Nephron progenitor cell (in vitro differentiated cells): ENCODE measurements at places on chromosomes 1 and 21.

GRCh38 chr1:53948291-53948690 lies 2.1 kb downstream of the LRRC42 start:
- DNase-seq, result no peak

- DNase-seq, result no peak
Observed at GRCh38 chr1:43853161-43853921, 80.3 kb upstream of the ARTN start.

DNA sequence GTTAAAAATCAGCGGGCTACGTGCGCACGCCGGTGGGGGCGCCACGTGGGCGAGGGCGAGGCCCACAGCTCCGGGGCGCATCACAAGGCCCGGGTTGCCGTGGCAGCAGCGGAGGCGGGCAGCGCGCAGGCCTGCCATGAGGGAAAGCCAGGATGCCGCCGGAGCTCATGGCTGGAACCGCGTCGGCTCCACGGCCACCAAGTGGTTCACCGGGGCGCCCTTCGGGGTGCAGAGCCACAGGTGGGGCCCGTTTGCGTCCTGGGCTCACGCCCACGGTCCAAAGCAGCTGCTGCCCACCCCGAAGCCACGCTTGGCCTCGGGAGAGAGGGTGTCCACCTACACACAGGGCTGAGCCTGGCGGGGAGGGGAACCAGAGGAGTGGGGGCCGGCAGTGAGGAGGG lies 4.9 kb upstream of the TTC22 start:
- DNase-seq, result no peak

DNA sequence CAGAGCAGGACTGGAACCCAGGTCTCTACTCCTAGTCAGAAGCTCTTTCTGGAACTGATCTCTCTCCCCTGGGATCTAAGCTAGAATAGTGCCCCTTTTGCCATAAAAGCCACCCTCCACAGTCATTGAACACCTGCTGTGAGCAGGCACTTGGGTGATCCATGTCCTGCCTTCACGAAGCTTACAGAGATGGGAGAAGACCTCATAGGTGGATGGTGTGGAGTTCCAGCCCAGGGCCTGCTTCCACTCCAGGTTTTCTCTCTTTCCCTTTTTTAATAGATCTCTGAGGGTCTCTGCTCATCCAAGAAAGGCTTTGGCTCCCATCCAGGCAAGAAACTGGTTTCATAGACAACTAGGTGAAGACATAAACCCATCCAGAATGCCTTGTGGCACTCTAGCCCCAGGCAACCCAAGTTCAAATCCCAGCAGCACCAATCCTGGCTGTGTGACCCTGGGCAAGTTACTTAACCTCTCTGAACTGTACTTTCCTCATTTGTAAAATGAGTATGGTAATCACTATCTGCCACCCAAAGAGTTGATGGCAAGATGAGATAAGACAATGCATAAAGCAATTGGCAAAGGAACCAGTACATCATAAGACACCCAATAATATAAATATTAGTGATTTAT lies 46.4 kb upstream of the TMEM51 start:
- DNase-seq, result no peak
